ENCODE measurements at places on chromosomes 5 and 9.

GRCh38 chr5:170917113-170917512 is 55.3 kb downstream of the RANBP17 start:
- DNase-seq, result no peak

- no peak for DNase-seq
Observed at GRCh38 chr9:116713271-116713670, 26.2 kb downstream of the TRIM32 start.

GRCh38 chr5:141654298-141654697 is 3.1 kb upstream of the FCHSD1 start:
- DNase-seq, result no peak

DNA sequence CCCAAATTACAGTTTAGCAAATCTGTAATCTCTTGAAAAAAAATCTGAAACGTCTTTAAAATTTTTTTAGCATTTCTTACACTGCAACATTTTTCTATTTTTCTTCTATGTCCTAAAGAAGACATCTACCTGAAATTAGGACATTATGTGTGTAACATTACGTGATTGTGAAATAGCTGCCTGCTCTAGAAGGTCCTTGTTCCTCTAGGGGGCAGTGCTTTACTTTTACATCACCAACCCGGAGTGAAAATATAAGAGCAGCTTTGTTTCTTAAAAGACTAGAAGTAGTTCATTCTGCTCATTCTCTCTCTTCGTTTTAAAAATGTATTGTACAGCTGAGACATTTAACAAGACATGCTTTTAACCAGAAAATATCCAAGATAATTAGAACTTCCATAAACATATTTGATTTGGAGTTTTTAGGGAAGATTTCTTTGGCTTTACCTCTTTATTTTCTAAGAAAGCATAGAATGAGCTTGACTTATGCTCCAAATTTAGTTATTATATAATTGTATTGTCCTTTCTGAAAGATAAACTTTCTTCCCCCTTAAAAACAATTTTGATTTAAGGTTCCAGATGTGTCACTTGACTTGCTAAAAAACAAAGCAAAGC is 48.1 kb upstream of the RIOK2 start:
- DNase-seq, result no peak

GRCh38 chr9:36995927-36996705 is 38.0 kb downstream of the PAX5 start:
- DNase-seq, result peak; percentile 59

GRCh38 chr9:4263591-4263990 is 36.3 kb downstream of the GLIS3 start:
- DNase-seq, result no peak

DNA sequence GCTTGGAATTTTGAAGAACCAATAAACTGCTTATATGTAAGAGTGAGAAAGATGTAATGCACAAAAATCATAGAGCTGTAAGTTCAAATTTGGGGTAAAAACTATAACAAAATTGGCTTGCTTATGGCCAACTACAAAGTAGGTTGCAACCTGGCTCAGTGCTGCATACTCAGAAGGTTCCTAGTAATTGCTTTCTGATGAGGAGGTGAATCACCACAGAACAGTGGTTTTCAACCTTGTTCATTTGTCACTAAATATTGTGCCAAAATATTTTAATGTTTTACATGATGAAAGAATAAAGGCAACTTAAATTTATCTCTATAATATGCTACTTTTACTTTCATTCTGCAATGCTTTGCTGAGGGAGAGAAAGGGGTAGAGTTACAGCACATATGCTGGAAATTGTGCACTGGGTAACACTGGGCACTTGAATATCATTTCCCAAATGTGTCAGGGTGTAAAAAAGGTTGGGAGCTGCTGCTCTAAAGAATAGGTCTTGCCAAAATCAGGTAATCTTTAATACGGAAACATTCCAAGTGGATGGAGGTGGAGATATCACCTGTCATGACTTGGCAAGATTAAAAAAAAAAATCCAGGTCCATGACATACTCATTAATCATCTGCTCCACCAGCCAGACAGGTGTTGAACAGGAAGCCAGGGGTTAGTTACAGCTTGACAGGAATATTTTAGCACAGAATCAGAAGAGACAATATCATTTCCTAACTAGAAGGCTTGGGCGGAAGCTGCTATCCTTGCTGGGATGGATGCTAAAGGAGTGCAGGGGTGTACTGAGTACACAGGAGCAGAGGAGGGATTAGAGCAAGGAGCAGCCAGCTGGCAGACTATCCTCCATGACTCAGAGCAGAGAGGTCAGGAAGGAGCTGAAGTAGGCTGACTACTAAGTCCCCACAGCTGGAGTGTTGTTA is 34.6 kb upstream of the CCL21 start:
- DNase-seq, result no peak

DNA sequence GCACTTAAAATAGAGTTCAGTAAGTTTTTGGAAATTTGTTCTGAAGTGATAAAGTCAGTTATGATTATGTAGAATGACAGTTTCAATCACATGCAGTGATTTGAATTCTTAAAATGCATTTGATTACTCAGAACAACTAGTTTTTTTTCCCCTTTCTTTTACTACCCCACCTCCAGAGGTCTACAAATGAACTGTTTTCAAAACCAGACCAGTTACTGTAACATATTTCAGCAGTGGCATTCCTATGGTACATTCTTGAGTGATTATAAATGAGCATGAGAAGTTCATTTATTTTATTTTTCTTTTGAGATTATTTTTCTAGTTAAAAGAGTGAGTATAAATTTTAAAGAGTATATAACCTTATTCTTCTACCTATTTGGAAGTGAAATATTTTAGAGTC is 71.6 kb downstream of the NNT start:
- no peak for DNase-seq

GRCh38 chr9:4339357-4339756 is 39.5 kb upstream of the GLIS3 start:
- peak; percentile 53 for DNase-seq
